Progenitor cell of endocrine pancreas (in vitro differentiated cells): ENCODE measurements at places on chromosomes 1 and 21.

DNA sequence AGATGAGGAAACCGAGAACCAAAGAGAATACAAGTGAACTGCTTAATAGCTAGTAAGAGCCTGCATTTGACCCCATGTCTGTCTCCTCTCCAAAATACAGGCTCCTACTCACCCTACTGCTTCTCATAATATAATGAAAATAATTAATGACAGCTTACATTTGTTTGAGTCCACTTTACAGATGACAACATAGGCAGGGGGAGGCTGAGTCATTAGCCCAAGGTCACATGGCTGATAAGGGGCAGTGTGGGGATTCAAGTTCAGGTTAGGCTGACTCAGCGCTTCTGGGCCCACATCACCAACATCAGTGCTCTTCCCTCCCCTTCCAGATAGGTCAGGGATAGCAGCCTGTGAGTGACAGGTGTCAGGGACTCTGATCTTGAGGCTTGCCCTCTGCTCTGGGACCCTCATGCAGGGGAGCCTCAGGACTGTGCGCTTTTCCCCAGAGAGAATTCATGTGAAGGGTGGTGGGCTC lies 16.2 kb downstream of the AZIN2 start:
- no peak for DNase-seq

- no peak for DNase-seq
Observed at GRCh38 chr1:61343734-61344420, 261.5 kb downstream of the NFIA start.

DNA sequence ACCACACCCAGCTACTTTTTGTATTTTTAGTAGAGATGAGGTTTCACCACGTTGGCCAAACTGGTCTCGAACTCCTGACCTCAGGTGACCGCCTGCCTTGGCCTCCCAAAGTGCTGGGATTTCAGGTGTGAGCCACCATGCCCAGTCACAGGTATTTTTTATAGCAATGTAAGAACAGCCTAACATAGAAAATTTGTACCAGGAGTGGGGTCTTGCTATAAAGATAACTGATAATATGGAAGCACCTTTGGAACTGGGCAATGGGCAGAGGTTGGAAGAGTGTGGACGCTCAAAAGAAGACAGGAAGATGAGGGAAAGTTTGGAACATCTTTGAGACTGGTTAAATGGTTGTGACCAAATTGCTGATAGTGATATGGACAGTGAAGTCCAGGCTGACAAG lies 99.2 kb downstream of the GDAP2 start:
- no peak for DNase-seq

- no peak for DNase-seq
Observed at GRCh38 chr1:19467199-19468187, 17.8 kb downstream of the CAPZB start.

- no peak for DNase-seq
Observed at GRCh38 chr1:18693256-18694098, 62.8 kb downstream of the PAX7 start.

GRCh38 chr1:243286409-243287122 lies 30.7 kb downstream of the SDCCAG8 start:
- no peak for DNase-seq

DNA sequence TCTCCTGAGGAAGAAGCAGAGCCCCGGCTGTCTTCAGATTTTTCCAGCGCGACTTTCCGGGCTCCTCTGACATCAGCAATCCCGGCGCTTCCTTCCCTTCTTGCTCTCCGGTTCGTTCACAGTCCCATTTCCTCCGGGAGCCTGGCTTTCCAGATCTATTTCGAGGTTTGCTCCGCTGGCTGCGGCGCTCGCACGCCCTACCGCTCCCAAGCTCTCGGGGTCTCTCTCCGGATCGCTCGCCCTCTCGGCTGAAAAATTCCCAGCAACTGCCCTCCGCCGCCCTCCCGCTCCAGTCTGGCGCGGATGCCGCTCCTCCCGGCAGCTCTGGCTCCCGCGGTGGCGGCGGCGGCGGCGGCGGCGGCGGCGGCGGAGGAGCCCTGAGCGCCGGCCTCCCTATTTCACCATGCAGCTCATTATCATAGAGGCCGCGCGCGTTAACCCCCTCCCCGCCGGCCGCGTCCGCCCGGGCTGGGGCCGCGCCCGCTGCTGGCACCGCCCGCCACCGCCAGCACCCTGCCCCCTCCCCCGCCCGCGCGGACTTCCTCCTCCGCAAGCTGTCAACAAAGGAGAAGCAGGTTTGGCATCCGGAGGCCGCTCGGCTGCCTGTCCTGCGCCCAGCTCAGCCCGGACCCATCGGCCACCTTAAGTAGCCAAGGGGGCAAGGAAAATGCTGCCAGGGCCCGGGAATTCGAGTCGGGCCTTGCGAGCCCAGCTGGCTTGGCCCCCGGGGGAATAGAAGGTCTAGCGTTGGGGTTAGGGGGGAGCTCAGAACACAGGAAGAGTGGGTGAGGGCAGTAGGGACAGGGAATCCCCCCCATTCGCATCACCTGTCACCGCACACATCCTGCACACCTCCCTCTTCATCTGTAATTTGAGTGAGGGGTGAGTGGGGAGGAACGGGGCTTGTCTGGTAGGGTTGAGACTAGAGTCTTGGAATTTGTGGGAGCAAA lies at the start of gene PLXNA2:
PLXNA2 (minus strand) TSS at position 418 of the 950 bp plus-strand sequence. CDS start 26,462 bp downstream, outside the sequence.
- DNase-seq = peak; percentile 54

DNA sequence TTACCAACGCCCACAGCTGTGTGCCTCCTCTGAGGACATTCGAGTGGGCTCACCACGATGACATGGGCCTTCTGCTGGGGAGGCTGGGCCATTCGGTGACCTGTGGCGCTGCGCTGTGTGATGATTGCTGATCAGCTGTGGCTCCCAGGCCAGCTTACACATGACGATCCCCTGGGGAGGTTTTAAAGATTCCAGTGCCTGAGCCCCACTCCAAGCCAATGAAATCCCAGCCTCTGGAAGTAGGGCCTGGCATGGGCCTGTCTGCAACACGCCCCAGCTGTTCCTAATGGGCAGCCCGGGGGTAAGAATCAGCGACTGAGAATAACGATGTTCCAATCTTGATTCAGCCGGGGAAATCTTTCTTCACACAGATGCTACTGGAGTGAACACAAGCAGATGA lies 153.7 kb downstream of the KCNJ6 start:
- no peak for DNase-seq

GRCh38 chr1:44305962-44306422 lies 49.1 kb downstream of the ERI3 start:
- DNase-seq = no peak

GRCh38 chr21:37811711-37812110 lies 104.5 kb downstream of the KCNJ6 start:
- DNase-seq = no peak

DNA sequence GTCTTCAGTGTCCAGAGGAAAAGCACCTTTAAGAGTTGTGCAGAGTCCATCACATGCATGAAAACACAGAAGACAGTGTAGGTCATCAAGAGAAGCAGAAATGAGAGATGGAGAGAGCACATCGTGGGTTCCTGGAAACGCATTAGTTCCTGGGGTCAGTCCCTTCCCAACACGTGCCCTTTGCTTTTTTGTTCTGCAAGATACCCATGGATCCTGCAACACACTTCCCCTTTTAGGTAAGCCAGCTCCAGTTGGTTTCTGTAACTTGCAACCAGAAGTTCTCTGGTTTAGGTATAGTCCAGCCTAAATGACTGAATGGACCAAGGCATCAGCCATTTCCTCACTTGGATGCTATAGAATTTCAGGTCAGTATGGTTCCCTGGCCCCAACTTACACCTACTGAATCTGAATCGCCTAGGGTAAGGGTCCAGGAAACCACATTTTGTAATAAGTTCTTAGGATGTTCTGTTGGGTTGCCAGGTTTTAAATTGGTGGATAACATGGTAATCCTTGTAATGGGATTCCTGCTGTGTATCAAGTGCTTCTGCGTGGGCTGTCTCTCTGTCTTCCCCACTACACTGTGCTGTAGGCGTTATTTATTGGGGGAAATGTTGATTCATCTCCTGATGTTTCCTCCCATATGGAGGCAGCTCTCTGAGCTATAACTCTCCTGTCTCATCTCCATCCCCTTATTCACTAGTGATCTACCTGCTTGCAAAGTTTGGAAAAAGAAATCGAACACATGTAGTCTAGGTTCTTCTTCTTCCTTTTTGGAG lies 230.6 kb downstream of the TNR start:
- no peak for DNase-seq

DNA sequence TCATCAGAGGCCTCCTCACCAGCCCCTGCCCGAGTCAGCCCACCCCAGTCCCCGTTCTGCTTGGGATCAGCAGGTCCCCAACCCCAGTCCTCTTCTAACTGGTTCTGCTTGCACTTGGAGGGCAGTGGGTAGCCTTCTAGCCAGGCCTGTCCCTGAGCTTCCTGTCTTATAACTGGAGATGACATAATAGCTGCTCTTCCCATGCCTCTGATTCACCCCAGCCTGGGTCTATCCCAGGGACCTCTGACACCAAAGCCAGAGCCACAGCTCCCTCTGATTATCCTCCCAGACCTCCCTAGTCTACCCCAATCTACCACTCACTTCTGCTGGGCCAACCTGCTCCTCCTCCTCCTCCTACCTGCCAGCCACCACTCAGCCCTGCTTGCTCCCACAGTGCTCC lies 31.4 kb downstream of the IQGAP3 start:
- DNase-seq = no peak

DNA sequence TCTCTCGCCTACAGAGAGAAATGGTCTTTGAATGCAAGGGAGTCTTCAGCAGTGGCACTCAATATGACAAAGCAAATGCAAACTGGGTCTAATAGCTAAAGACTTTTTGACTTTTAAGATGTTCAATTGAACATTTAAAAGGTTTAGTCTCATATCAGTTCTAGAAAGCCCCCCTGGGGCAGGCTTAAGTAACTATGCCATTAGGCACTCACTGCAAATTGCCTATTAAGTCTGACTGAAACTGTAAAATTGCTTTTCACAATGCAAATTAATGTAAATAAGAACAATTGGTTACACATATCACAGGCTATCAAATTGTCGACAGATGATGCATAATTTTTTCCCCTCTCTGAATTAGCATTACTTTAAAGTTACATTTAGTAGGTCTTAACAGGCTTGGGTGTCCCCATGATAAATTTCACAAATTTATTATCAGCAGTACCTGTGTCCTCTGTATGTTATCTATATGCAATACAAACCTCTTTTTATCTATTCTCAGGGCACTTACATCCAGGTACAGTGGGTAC lies 329.1 kb downstream of the LRRIQ3 start:
- no peak for DNase-seq

DNA sequence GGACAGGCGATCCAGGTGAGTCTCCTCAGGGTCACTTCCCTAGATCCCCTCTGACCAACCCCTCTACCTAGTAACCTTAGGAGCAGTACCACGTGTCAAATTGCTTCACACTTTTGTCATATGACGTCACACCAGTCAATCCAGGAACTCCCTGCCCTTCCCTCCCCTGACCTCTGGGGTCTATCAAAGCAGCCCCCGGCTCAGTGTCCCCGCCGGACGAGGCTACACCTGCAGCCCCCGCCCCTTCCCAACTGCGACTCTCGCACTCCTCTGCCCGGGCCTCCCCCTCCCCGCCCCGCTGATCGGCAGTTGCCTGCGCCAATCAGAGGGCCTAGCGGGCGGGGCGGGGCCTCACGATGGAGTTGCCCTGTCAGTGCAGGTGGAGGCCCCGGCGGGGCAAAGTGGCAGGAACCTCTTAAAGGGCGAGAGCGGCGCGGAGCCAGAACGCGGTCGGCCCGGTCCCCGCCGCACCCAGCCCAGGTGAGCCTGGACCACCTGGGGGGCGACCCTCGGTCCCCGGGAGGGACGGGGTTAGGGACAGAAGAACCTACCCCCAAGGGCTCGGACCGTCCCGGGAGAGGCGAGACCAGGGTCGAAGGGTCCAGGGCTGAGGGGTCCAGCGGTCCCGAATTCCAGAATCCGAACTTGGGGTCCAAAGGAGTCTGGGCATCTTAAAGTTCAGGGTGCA lies 27.5 kb upstream of the EPB41 start:
- peak; percentile 89 for DNase-seq

DNA sequence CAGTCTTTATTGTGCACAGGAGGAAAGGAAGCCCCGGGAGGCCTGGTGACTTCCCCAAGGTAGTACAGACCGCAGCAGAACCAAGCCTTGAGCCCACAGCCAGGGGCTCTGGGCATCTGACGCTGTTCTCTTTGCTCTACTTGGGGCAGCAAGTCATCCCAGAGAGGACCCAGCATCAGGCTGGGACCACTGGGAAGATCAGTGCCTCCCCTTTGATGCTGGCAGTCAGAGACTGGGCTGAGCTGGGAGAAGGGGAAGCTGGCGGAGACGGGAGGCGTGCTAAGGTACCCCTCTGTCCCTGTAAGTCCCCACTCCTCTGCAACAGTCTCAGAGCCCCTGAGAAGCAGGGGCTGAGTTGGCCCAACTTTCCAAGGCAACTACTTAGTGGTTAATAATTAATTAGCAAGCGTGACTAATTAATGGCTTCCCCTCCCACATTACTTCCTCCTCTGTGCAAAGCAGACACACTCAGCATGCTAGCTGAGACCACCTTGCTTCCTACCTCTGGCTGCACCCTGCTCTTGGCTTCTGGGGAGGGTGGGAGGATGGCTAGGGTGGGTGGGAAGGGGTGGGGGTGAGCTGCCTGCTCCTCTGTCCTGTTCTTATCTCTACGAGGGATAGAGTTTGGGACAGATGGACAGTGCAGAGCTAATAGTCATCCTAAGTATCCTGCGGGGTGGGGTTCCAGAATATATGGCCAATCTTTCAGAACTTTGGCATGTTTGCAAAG lies 1.3 kb downstream of the INAVA start:
- no peak for DNase-seq

DNA sequence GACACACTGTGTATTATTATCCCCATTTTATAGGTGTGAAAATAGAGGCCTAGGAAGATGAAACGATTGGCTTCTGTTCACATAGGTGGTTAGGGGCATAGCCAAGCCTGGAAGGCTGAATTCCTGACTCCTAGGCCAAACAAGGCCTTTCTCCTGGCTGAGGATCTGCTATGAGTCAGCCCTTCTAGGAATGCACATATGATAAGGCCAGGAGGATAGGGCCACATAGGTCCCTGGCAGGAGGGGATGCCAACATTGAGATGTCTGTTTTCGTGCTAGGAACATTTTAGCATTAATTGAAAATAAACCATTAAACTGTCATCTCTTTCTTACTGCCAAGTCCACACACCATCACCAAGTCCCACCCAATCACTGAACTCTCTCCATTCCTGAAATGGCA lies 9.2 kb downstream of the CSMD2 start:
- no peak for DNase-seq

DNA sequence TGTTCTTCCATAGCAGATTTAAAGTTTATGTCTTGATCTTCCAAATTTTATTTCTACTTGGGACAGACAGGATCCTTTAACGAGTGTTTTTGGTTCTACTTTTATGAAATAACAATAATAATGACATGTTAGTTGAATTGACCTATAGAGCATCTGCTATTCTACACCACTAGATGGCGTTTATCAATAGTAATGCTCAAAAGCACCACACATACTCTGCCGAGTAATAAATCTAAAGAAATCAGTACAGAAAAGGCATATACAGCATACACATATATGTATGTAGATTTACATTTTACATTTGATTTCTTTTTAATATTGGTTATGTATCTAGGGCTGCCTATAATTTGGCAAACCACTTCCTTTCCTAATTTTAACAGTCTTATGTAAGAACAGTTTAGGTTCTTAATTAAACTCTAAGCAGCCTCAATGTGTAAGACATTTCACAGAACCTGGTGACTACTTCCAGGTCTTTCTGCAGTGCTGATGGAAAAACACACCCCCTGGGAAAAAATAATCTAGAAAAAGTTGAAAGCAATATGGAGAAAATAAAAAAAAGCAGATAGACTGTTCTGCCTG lies 5.9 kb upstream of the SIPA1L2 start:
- no peak for DNase-seq
